ENCODE measurements at places on chromosomes 12 and 14.

DNA sequence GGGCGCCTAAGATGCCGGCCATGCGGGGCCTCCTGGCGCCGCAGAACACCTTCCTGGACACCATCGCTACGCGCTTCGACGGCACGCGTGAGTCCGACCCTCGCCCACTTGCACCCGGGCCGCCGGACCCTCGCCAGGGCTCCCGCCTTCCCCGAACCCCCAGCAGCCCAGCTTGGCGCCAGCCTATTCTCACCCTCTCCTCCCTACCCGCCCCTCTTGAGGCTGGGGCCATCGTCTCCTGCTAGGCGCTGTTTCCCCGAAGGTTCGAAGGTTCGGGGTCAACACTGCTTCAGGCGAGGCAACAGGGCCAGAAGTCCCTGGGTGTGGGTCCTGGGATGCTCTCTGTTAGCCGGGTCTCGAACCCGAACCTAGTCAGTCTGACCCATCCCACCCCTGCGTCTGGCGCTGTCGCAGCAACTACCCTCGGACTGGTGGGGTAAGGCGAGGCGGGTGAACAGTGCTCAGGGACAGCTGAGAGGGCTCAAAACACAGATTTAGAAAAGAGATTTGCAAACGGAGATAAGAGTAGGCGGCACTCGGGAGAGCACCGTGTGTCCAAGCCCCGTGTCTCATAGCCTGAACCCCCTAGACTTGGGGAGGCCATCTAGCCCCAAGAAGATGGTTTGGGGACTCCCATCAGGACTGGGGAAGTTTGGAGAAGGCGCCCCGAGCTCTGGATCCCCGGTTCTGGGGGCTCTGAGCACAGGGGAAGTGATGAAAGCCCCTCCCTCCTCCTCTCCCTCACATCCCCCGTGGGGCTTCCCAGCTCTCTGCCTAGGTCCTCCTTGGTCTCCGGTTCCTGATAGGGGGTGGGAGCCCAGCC is 787 bp downstream of the KCNH3 start:
- DNase-seq = no peak

GRCh38 chr14:101473795-101474562 is 87.3 kb upstream of the DIO3 start:
- DNase-seq = no peak

- DNase-seq = no peak
Measured at GRCh38 chr12:113860059-113860820, 105.9 kb downstream of the RBM19 start.

DNA sequence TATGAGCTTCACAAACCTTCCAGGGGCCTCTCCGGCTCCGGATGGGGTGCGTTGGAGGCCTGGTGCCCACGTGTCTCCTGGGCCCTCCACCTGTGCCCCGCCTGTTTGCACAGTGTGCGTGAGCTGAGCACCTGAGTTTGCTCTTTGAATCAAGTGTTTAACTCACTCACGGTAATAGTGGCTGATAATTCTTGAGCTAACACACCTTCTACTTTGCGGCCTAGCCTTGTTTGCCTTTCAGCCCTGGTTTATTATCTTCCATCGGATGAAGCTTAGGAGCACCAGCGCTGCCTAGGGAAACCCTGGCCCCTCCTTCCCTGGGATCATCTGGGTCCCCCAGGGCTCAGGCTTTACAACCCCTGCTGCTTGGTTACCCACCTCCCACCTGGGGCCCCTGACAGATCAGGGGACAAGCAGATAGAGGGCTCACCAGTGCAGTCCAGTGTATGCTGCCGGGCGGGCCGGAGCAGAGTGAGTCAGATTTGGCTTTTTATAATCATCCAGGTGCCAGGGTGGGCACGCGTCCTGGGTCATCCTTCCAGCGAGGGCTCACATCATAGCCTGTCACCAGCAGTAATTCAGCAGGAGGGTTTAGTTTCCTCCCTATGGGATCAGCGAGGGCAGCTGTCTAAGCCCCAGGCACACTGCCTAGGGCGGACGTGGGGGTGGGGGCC is 62.8 kb upstream of the RFLNA start:
- peak; percentile 11 for DNase-seq

GRCh38 chr12:102755266-102755665 is 161.8 kb downstream of the PAH start:
- no peak for DNase-seq

DNA sequence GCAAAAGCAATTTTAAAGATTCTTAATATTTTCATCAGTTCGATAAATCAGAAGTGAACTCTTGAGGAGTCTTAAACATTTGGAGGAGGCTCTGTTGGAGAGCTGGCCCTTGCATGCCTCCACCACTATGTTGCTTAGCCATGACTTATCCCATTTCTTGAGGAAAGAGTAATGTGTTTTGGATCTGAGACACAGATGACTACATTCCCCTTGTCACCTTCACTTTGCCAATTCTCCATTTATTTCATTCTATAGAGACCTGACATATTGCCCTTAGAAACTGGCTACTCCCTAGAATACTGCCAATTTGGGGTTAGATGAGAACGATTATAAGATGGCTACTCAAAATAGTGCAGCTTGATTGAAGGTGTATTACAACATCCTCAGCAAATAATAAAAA is 157.4 kb upstream of the TMEM260 start:
- no peak for DNase-seq

DNA sequence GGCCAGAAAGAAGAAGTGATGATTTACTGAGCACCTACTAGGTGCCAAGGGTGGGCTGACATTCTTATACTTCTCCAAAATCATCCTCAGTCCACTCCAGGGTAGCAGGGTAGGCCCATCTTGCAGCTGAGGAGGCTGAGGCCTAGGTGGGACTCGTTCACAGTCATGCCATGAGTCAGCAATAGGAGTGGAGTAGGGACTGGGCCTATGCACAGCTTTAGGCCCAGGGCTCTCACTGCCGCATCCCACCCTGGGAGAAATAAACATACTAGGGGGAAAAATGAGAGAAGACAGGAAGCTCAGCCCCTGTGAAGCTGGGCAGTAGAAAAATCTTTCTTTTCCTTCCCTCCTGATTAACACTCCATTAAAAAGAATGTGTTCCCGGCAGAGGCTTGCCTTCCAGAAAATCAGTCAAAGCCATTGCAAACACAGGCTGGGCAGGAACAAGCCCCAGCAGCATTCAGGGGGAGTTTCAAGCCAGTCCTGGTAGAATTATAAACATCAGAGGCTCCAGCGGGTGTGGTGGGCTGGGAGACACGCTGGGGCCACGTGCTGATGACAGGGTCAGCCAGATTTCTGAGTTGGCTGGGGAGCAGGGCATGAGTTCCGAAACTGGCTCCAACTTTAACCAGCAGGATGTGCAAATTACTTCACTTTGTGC is 1.8 kb downstream of the HSPB8 start:
- peak; percentile 60 for DNase-seq

- DNase-seq = no peak
Measured at GRCh38 chr14:104883681-104884361, 18.8 kb downstream of the CEP170B start.

DNA sequence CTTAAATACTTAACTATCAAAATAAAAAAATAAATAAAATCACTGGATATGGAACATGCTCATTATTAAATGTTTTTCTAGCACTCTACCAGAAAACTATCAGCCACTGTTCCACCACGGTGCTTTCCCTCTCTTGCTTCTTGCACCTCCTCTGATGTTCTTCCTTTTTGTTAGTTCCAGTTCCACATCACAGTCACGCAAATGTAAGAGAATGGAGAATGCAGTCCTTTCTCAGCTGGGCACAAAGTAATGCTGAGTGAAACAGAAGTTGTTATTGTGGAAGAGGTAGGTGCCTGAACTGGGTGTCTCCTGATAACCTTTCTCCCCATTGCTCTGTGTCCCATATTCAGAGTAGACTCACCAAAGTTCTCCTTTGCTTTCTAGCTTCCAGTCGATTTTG is 1116.9 kb upstream of the TMEM132C start:
- DNase-seq = no peak

DNA sequence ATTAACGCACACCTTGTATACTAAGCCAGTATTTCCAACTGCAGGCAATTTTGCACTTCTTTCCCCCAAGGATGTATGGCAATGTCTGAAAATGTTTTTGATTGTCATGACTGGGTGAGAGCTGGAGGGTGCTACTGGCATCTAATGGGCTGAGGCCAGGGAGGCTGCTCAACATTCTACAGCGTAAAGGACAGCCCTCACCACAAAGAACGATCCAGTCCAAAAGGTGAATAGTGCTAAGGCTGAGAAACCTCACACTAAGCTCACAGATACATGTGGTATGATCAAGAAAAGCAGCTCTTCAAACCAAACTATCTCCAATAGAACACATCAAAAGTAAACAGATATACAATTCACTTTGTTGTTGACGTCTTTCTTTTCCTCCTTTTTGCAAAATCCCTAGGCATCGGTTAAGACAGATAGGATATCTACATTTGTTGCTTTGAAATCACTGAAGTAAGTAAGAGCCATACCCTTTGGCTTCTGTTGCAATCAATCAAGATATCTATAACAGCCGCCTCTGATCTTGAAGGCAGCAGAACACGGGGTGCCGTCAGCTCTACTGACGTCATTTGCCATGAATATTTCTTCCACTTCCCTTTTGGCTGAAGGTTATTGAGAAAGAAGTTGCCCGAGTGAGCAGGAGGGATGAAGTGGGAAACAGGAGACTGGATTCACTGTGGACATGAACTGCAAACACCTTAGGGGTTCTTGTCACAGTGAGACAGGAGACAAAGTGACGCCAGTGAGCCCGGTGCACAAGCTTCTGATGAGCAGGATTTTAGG is 218.3 kb downstream of the FOXN3 start:
- no peak for DNase-seq

Measured in kidney tubule cell (primary cell).